ENCODE measurements at places on chromosomes 3 and 15. TPM values are rescaled to one million over a fixed set of nuclear protein-coding genes. Genes with fewer than 3 reads are reported as not detected.

The MESP2 gene
- 0.74 TPM for total RNA-seq

The AGBL1 gene
- total RNA-seq = not detected

The FANCD2 gene
- total RNA-seq = 46.6 TPM

The SIDT1 gene
- not detected for total RNA-seq

The FGF12 gene
- 3.1 TPM for total RNA-seq

The SLC25A20 gene
- 19.3 TPM for total RNA-seq

The DUOXA1 gene
- total RNA-seq = not detected

The PRR20G gene
- total RNA-seq = not detected

The EFCC1 gene
- not detected for total RNA-seq

The CAPN3 gene
- 1.6 TPM for total RNA-seq

The HTR3E gene
- not detected for total RNA-seq

The SOX2 gene
- total RNA-seq = 11.0 TPM

The CPLX3 gene
- 0.08 TPM for total RNA-seq

The CLRN1 gene
- not detected for total RNA-seq

The BOC gene
- 3.8 TPM for total RNA-seq

The FSIP1 gene
- 2.6 TPM for total RNA-seq

The RYR3 gene
- total RNA-seq = not detected

The PDZRN3 gene
- total RNA-seq = 2.8 TPM

The AAGAB gene
- total RNA-seq = 32.1 TPM

The MAGEL2 gene
- total RNA-seq = 0.15 TPM

The CPNE9 gene
- total RNA-seq = 0.11 TPM

The AADACL2 gene
- total RNA-seq = not detected

The CYP1A2 gene
- total RNA-seq = not detected

The MKRN3 gene
- 13.0 TPM for total RNA-seq

The GRK7 gene
- total RNA-seq = not detected

The UBA7 gene
- total RNA-seq = 8.3 TPM

The GOLGA8R gene
- total RNA-seq = 0.19 TPM

The SERPINI2 gene
- not detected for total RNA-seq

The CADM2 gene
- total RNA-seq = 0.21 TPM

The WDR72 gene
- total RNA-seq = 11.0 TPM

The SLC28A1 gene
- not detected for total RNA-seq

The FHIT gene
- total RNA-seq = 0.23 TPM

The KNG1 gene
- not detected for total RNA-seq

The TRAIP gene
- 16.4 TPM for total RNA-seq

The CFAP91 gene
- 0.50 TPM for total RNA-seq

The CP gene
- total RNA-seq = not detected

The OGG1 gene
- 39.3 TPM for total RNA-seq

The TMEM207 gene
- not detected for total RNA-seq

The EID1 gene
- total RNA-seq = 252 TPM

The AMIGO3 gene
- total RNA-seq = 4.3 TPM

The LRIG1 gene
- 6.2 TPM for total RNA-seq

The SNTN gene
- total RNA-seq = not detected

The NR2F2 gene
- total RNA-seq = 7.5 TPM

Measured in A375 (cell line).